ENCODE measurements at places on chromosomes 2 and 18. TPM values are rescaled to one million over a fixed set of nuclear protein-coding genes. Genes with fewer than 3 reads are reported as not detected.

- no peak for DNase-seq
Measured at GRCh38 chr18:4789506-4789905, 334.4 kb upstream of the DLGAP1 start.

- no peak for DNase-seq
Measured at GRCh38 chr2:75565472-75566462, 5.0 kb upstream of the EVA1A start.

GRCh38 chr2:194301946-194302345, 1355.1 kb upstream of the SLC39A10 start:
- no peak for DNase-seq

GRCh38 chr2:85800586-85800985, 46.8 kb downstream of the ATOH8 start:
- DNase-seq = no peak

- no peak for DNase-seq
Measured at GRCh38 chr2:37156071-37156856, 516 bp downstream of the EIF2AK2 start.

The ACVR1C gene
- total RNA-seq = 0.37 TPM
